ENCODE measurements at places on chromosomes 1 and 21.

DNA sequence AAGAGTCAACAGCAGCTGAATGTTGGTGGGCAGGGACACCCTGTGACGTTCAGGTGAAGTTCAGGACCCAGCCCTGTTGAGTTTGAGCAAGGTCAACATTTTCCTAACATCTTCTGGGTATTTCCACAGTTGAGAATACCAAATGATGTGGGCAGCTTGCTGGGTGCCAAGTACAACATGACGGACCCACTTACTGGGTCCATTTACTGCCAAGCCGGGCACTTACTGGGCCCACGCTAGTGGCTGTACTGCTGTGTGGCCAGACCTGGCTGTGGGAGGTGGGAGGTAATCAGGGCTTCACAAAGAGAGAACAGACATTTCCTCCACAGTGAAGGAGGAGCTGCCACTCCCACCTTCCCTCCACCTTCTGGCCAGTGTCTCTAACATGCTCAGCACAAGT, 99.2 kb downstream of the PSMG1 start:
- H3K27me3 ChIP-seq, result peaks cover 17% of the 10 kb centered on the region
- no peak for DNase-seq
- H3K4me3 ChIP-seq, result no peak overlapping the region
- peaks cover 7% of the 10 kb centered on the region for H3K36me3 ChIP-seq

DNA sequence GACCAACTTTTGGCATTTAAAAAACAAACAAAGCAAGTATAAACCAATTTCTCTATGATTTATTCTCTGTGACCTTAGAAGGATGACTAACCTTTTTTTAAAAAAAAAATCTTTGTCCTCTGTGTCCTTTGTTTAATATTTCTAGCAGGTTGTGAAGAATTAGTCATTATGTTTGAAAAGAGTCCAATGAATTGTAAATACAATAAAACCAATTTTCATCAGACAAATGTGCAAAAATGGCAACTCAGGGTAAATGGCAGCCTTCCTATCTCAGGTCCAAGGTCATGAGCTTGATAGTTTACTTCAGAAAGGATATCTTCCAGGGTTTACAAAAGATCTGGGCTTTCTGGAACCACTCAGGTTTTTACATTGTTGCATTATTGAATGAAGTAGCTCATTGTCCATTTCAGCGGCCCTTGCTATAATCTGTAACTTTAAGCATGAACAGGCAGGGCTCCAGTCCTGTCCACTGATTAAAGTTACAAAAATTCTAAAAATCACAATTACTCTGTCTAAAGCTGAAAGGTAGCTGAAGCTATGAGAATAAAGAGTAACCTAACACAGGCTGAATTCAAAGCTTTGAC, 11.7 kb upstream of the MAP3K21 start:
- no peaks in the 10 kb centered on the region for H3K36me3 ChIP-seq
- H3K4me3 ChIP-seq, result no peak overlapping the region
- H3K4me1 ChIP-seq, result peaks cover 4% of the 10 kb centered on the region
- no peak for DNase-seq

- H3K4me3 ChIP-seq, result no peak overlapping the region
- H3K36me3 ChIP-seq, result peaks cover 4% of the 10 kb centered on the region
- H3K27me3 ChIP-seq, result peaks cover 26% of the 10 kb centered on the region
- DNase-seq, result no peak
Measured at GRCh38 chr1:227540170-227541098, 22.9 kb upstream of the ZNF678 start.

DNA sequence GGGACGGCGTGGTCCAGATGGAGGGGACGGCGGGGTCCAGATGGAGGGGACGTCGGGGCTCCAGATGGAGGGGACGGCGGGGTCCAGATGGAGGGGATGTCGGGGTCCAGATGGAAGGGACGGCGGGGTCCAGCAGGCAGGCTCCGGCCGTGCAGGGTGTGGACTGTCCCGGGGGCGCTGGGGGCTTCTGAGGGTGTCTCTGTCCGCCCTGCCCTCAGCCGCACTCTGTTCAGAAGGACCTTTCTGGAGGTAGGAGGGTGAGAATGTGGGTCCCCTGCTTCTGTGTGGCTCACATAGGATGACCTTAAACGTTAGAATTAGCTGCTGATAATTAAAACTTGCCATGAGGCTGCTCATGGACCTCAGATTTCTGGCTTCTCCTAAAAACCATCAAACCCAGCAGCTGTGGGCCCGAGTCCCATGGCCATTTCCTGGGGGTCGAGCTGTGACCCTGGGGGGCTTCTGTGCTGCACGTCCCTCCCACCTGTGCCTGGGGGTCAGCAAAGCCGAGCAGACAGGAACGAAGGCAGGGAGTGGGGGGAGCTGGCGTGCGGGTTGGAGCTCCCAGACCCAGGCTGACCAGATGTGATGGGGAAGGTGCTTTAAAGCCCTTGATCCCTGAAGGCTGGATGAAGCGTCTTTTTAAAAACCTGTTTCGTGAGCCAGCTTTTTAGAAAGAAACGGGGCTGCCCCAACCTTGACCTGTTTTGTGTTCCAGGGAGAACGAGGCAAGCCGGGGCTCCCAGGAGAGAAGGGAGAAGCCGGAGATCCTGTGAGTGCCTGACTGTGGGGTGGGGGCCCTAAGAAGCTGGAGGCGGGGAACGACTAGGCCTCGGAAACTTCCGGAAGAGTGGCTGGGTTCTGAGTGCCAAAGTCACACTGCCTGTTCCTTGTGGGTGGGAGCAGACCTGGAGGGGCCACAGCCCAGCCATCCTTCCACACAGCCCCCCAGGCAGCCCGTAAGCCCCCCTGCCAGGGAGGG, 7.1 kb downstream of the COL6A1 start:
- peaks cover 27% of the 10 kb centered on the region for H3K36me3 ChIP-seq
- no peak overlapping the region for H3K27ac ChIP-seq
- H3K27me3 ChIP-seq, result peaks cover 8% of the 10 kb centered on the region
- no peak overlapping the region for H3K4me3 ChIP-seq

- H3K36me3 ChIP-seq, result no peaks in the 10 kb centered on the region
- no peak overlapping the region for H3K27ac ChIP-seq
- no peak overlapping the region for H3K4me3 ChIP-seq
- peaks cover 8% of the 10 kb centered on the region for H3K27me3 ChIP-seq
- DNase-seq, result no peak
Measured at GRCh38 chr1:212671342-212672031, 28.2 kb downstream of the BATF3 start.

Measured in nephron progenitor cell (in vitro differentiated cells).